ENCODE measurements at places on chromosomes 6 and 20. TPM values are rescaled to one million over a fixed set of nuclear protein-coding genes. Genes with fewer than 3 reads are reported as not detected.

Gene CRIP3
- 21.5 TPM for total RNA-seq

Gene DOK5
- total RNA-seq: 12.2 TPM

Gene WFDC5
- not detected for total RNA-seq

Gene PRRT1
- 0.70 TPM for total RNA-seq

Gene MAFB
- 33.8 TPM for total RNA-seq

Gene E2F1
- total RNA-seq: 1.1 TPM

Gene IL17A
- total RNA-seq: not detected

Gene CGA
- total RNA-seq: not detected

Gene ZBTB22
- total RNA-seq: 22.1 TPM

Gene SLC12A5
- total RNA-seq: not detected

Gene AIF1
- 9.5 TPM for total RNA-seq

Gene F13A1
- total RNA-seq: 83.9 TPM

Gene HLA-DRB1
- 404 TPM for total RNA-seq

Gene SPAG4
- 3.6 TPM for total RNA-seq

Gene EPPIN
- not detected for total RNA-seq

Gene TMEM30A
- 40.5 TPM for total RNA-seq

Gene FOXF2
- total RNA-seq: 0.16 TPM

Gene GMPR
- total RNA-seq: 127 TPM

Gene MEP1A
- not detected for total RNA-seq

Gene FAM83B
- 0.50 TPM for total RNA-seq

Gene PKIG
- 286 TPM for total RNA-seq

Gene AVP
- not detected for total RNA-seq

Gene EDN1
- 4.1 TPM for total RNA-seq

Gene GSTA1
- not detected for total RNA-seq

Gene ZBTB46
- 16.5 TPM for total RNA-seq

Gene TNXB
- 73.3 TPM for total RNA-seq

Gene RPL10A
- 547 TPM for total RNA-seq

Gene TLDC2
- not detected for total RNA-seq

Gene FKBP1C
- total RNA-seq: 2.7 TPM

Gene TPX2
- 0.40 TPM for total RNA-seq

Gene TFAP2D
- not detected for total RNA-seq

Gene PTCRA
- not detected for total RNA-seq

Gene SULF2
- total RNA-seq: 39.1 TPM
